ENCODE measurements at places on chromosomes 4 and X. TPM values are rescaled to one million over a fixed set of nuclear protein-coding genes. Genes with fewer than 3 reads are reported as not detected.
A peak's percentile ranks its signal among the peaks of the same experiment; 100 is the strongest.

GRCh38 chr4:184937745-184938144 lies 80.5 kb upstream of the HELT start:
- peak; percentile 9 for DNase-seq

GRCh38 chr4:47733302-47734175 lies 104.3 kb downstream of the CORIN start:
- DNase-seq = no peak

- DNase-seq = peak; percentile 63
Measured at GRCh38 chr4:173522160-173522950, 7.7 kb downstream of the HAND2 start.

DNA sequence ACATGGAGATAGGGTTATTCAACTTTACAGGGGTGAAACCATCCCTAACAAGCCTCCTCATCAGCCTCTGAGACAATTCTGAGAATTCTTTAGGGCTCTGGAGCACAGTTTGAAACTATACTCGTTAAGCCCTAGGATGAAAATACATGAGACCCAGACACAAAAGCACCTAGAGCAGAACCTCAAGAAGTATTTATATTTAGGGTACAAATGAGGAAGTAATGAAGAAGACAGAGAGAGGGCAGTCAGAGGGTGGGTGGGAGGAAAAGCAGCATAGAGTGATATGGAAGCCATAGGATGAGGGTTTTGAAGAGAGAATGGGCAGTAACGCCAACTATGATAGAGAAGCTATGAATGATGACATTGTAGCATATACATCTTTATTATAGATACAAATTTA lies 250.3 kb downstream of the DCLK2 start:
- no peak for DNase-seq

DNA sequence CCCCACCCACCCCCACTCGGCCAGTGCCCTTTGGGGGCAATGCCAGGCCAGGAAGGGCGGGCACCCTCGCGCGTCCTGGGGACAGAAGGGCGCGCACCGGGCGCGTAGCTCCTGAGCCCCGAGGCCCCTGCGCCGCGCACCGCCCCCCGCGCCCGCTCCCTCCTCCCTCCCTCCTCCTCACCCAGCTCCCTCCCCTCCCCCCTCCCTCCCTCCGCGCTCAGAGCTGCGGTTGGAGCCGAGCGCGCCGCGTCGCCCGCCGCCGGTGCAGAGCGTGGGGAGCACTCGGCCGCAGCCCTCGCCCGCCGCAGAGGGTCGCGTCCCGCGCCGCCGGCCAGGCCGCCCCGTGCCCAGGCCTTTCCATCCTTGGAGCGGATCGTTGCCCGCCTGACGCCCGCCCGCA lies at the start of gene ATP2B3:
TSS of gene ATP2B3 (plus strand) at position 220 of the 400 bp plus-strand sequence. CDS start 18,606 bp downstream, outside the sequence.
- DNase-seq = no peak

The GRPR gene
- not detected for polyA plus RNA-seq

The PRDX4 gene
- 77.7 TPM for polyA plus RNA-seq

DNA sequence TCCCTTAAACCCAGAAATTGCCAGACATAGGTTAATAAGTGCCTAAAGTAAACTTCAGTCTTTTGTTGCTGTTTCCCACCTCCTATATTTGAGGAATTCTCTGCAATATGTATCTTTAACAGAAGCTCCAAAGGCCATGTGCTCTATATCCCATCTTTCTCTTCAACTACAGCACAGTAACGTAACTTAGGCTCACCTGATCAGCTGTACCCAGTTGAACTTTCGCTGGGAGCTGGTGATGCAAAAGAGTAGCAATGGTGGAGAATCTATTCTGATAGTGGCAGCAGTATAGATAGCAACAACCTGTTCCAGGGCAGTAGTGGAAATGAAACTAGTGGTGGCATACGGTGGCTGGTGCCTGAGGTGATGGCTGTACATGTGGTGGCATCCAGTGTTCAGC lies 33.2 kb upstream of the YTHDC1 start:
- DNase-seq = no peak

DNA sequence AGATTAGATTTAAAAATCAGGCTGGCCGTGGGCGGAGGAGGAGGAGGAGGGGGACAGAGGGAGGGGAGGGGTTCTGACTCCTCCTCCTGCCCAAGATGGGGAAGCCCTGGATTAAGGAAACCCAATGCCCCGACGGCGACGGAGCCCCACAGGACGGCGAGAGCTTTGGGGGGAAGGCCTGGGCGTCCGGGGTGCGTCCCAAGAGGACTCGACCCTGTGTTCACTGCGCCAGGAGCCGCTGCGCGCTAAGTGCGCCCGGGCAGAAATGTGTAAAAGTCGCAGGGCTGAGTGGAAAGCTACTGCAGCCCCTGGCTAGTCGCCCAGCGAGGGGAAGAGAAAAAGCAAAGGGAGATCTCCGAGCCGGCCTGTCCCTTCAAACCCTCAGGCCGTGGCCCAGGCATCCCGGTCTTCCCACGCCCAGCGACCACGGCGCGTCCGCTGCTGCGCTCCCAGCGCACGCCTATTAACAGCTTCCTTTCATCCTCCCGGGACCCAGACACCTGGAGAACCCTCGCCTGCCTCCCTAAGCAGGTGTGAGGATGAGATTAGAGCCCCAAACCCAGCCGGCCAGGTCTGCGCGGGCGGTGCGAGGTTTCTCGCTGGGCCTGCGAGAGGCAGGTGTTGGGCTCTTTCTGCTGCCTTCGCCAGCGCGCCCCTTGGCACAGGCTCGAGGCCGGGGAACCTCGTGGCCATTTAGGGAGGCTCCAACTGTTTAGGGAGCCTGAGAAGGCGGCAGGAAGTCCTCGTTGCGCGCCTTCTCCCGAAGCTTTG lies 1.4 kb upstream of the RPS6KA3 start:
- DNase-seq = peak; percentile 81

GRCh38 chrX:107673933-107674479 lies 45.7 kb downstream of the PRPS1 start:
- peak; percentile 60 for DNase-seq

DNA sequence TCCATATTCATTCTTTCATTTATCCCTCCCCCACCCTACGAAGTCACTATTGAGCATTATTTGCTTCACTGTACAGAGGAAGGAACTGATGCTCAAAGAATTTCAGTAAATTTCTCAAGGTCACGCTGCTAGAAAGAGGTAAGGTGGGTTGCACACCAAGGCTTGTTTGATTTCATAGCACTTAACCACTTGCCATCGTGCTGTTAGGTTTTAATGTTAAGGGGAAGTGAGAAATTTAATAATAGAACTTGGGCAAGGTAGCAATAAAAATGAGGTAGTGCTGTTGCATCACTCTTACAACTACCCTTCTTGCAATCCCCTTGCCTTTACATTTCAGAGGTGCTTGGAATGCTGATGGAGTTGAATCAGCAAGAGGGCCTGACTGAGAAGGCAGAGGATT lies 343.1 kb downstream of the MID1IP1 start:
- no peak for DNase-seq

The BTK gene
- 0.77 TPM for polyA plus RNA-seq

The BEX1 gene
- 32.8 TPM for polyA plus RNA-seq

The CAMK2D gene
- 9.1 TPM for polyA plus RNA-seq

The CCNA2 gene
- 0.71 TPM for polyA plus RNA-seq

DNA sequence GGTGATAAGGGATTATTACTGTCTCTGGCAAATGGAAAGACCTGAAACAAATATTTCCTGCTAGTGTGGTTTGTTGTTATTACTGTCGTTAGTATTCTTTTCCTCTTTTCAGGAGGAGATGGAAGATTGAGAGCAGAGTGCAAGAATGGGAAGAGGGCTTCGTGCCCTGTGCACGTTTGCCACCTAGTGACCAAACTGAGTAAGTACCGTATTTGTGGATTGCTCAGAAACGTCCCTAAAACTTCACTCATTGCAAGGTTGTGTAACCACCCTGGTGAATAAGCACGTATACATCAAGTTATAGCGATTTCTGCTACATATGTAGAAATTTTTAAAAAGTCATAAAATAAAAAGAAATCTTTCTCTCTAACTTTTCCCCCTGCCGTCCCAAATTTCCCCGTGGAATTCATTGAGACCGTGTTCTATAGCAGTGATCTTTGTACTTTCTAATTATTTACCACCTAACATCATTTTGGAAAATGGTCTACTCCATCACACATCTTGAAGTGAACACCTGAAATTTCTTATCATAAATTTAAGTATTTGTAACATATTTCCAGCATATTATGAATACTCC lies 24.3 kb downstream of the LINC00632 start:
- no peak for DNase-seq

- DNase-seq = peak; percentile 51
Measured at GRCh38 chrX:15384304-15384703, at the start of gene VEGFD. VEGFD (minus strand) TSS chrX:15384413; CDS start chrX:15383946, 467 bp downstream.

DNA sequence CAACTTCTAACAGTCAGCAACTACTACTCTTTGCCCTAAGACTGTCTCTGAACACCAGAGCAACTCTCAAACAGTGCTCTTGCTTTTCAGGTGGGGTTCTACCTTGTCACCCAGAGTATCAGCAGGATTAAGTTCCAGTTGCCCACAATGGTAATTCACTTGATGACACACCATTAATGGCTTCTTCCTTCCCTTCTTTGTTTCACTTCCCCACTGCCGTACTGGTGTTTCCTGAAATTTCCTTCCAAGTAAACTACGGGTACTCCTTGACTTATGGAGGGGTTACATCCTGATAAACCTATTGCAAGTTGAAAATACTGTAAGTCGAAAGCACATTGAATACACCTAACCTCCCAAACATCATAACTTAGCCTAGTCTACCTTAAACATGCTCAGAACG lies 36.6 kb upstream of the PDK3 start:
- DNase-seq = no peak

GRCh38 chr4:78612398-78613178 lies 61.0 kb downstream of the ANXA3 start:
- no peak for DNase-seq

- no peak for DNase-seq
Measured at GRCh38 chrX:131778269-131779218, 234.7 kb downstream of the OR13H1 start.

DNA sequence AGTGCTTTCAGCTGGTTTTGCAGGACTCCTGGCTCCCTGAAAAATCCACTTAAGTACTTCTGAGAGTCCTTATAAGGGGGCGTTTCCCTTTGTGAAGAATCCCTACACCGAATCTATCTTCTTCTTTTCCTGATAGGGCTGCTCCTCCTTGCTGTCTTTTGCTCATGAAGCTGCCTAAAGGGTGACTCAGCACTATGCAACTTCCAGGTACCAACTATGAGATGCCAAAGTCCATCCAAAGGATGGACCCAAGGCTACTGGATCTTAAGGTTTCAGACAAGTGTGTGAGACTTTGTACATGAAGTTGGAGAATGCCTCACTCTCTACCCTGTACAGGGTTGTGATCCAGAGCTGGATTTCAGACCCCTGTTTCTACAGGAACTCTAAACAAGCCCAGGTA lies 485.0 kb upstream of the FAT1 start:
- no peak for DNase-seq

DNA sequence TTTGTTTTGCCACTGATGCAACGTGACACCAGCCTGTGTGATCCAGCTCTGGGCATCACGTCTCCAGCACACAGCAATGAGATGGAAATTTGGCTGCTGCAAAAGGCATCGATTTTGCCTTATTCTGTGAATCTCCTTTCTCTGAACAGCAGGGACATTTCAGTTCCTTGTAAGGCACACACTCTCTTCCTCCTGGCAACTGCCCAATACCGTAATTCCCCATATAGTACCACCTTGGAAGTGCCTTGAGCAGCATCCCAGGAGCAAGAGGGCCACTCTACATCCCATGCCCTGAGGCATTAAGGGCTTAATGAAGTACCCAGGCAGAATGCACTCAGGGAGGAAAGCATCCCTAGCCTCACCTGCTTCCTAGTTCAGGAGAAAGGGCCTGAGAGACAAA lies 10.5 kb upstream of the MAMLD1 start:
- DNase-seq = no peak

GRCh38 chr4:151822331-151822730 lies 61.5 kb upstream of the GATB start:
- no peak for DNase-seq

DNA sequence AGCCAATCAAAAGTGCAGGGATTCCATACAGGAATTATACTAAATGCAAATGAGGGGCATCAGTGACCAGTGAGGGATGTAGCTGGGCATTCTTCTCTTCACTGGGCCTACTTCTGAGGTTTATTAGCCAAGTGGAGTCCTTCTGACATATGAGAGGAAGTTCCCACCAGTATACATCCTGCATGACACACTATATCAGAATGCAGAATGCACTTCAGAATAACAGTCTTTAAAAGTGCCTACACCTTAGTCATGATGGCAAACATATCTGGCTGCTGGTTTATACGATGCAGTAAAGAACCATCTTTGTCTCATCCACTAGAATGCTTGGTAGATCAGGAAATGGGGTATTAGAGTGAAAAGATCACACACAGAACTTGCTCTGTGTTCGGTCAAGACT lies 180.3 kb upstream of the PPARGC1A start:
- no peak for DNase-seq

The CNKSR2 gene
- 0.06 TPM for polyA plus RNA-seq
